ENCODE measurements at places on chromosomes 16 and 17.

GRCh38 chr17:31488982-31489294 is 97.5 kb downstream of the RAB11FIP4 start:
- DNase-seq = no peak

GRCh38 chr17:40952661-40953060 is 14.1 kb downstream of the KRT39 start:
- DNase-seq = peak; percentile 4

DNA sequence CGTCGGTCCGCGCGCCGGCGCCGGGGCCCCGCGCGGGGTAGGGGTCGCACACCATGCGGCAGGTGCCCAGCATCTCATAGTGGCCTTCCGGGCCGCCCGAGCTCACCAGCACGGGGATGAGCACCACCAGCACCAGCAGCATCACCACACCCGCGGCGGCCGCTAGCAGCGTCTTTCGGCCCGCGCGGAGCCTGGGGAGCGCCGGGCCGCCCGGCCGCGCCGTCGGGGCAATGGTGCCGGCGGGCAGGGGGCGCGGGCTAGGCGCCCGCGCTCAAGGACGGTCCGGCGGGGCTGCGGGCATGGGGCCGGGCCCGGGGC is 237 bp downstream of the C1QL1 start:
- DNase-seq = no peak

GRCh38 chr16:56263711-56264608 is 72.7 kb downstream of the GNAO1 start:
- no peak for DNase-seq

GRCh38 chr16:65200857-65201256 is 79.0 kb upstream of the CDH11 start:
- no peak for DNase-seq

Measured in PC-3 (cell line).